ENCODE measurements at places on chromosomes 12 and 14.
A peak's percentile ranks its signal among the peaks of the same experiment; 100 is the strongest.

GRCh38 chr14:81396113-81396512 is 4.0 kb downstream of the STON2 start:
- no peak for DNase-seq

- no peak for DNase-seq
These were observed 352.7 kb downstream of the KCNH5 start for GRCh38 chr14:62692490-62693106.

DNA sequence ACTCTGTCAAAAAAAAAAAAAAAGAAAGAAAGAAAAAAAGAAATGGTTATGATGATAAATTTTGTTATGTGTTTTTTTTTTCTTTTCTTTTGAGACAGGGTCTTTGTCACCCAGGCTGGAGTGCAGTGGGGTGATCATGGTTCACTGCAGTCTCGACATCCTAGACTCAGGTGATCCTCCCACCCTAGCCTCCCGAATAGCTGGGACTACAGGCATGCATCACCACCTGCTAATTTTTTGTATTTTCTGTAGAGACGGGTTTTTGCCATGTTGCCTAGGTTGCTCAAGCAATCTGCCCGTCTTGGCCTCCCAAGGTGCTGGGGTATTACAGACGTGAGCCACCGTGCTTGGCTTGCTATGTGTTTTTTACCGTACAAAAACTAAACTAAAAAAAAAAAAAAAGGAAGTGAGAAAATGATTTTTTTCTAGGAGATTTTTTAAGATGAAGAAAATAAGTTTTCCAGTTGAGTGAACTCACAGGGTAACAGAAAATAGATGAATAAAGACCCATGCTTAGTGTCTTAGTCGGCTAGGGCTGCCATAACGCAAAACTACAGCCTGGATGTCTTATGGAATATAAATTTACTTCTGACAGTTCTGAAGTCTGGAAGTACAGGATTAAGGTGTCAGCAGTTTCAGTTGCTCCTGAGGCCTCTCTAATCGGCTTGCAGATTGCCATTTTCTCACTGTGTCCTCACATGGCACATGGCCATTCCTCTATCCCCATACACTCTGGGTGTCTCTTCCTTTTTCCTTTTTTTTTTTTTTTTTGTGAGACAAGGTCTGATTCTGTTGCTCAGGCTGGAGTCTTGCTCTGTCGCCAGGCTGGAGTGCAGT is 13.2 kb upstream of the APOF start:
- no peak for DNase-seq

- DNase-seq: no peak
These were observed 17.6 kb downstream of the PHLDA1 start for GRCh38 chr12:76014007-76014406.

DNA sequence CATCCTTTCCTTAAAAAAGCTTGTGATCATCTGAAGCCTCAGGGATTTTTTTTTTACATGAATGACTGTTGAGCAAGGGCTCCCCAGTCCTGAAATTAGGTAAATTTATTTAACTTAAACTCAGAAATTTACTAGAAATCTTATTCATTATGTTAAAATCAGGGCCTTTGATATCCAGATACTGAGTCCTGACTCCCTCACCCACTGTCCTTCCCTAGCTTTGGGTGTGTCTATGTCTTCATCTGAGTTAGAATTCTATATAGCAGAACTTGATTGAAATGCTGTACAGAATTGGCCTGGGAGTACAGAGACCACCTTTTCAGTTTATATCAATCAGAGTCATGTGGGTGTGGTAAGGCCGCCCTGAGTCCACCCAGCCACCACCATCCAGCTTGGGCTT is 260.0 kb downstream of the CACNA1C start:
- no peak for DNase-seq

GRCh38 chr12:2260441-2260840 is 207.7 kb downstream of the CACNA1C start:
- DNase-seq: no peak

DNA sequence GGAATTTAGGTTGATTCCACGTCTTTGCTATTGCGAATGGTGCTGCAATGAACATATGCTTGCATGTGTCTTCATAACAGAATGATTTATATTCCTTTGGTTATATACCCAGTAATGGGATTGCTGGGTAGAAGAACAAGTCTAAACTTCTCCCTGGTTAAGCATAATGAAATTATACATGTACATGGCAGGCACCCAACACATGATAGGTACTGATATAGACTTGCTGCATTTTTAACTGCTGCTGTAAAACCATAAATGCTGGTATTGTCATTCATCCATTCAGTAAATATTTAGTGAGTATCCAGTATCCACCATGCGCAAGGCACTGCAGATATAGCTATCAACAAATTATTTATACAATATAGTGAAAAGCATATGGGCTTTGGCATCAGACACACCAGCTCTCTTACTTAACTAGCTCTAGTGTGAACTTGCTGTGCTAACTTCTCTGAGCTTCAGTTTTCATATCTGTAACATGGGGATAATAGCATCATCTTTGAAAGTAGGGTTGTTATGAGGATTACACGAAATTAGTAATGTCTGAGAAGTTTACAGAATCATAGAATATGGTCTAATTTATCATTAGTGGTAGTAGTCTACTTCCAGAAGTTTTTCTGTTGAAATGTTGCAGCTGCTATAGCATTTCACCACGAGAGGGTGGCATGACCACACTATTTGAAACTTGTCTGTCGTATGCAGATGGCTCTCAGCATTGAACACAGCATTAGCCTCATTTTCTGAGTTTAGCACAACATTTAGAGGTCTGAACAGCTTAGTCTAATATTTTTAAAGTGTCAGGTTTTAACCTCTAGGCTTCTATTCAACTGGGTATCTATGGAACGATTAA is 32.0 kb upstream of the SEL1L start:
- DNase-seq: peak; percentile 8

GRCh38 chr12:21992823-21993222 is 51.6 kb upstream of the ABCC9 start:
- DNase-seq: no peak

- DNase-seq: no peak
These were observed 287.8 kb downstream of the BCL11B start for GRCh38 chr14:98984027-98984718.

GRCh38 chr12:42283739-42284138 is 42.2 kb downstream of the ZCRB1 start:
- DNase-seq: no peak

- no peak for DNase-seq
These were observed 473.1 kb downstream of the VRK1 start for GRCh38 chr14:97270308-97270707.

GRCh38 chr14:94394025-94394493 is 5.7 kb upstream of the SERPINA1 start:
- DNase-seq: no peak

GRCh38 chr12:48078901-48079300 is 27.0 kb downstream of the SENP1 start:
- DNase-seq: no peak

DNA sequence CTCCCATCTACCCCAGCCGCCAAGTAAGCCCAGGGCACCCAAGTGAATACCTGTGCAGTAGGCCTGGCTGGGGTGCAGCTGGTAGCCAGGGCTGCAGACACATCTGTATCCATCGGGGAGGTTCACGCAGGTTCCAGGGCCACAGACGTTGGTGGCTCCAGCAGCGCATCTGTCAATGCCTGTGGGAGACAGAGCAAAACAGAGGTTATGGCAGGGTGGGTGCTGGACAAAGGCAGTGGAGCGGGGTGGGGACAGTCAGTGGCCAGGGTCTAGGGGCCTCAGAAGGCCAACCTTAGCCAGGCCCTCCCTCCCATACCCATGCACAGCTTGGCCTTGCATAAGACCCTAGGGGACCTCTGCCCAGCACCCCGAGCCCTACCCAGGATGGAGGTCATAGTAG is 29.2 kb downstream of the ISCA2 start:
- DNase-seq: no peak

DNA sequence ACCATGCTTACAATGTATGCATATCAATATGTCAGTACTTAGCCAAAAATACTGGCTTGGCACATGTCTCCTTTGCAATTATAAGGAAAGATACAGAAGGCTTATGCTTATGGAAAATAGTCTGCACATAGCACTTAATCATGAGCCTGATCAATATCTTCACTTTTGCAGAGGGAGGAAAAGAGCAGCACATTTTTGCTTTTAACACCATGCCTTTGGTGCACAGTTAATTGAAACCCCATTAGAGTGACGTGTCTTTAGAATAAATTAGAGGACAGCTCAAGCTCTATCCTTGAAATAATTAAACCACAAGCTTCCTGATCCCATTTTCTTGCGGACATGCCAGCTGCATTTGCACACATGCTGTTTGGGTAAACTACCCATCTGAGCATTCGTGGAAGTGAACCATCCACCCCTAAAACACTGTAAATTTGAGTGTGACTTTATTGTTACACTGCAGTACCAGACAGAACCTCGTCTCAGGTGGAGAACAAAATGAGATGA is 839.9 kb upstream of the MGAT4C start:
- DNase-seq: no peak

DNA sequence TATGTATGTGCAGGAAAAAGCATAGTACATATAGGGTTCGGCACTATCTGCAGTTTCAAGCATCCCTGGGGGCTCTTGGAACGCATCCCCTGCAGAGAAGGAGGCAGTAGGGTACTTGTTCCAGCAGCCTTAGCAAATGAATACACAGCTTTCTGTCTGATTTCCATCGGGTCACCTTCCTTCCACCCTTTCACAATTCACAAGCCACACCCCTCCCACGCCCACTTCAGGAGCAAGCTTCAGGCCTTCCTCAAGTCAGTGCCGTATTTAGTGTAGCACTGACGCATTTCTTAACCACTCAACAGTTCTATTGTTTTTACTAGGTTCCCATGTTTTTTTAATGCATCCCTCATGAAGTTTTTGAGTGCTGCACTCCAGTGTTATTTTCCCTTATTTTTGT is 64.2 kb downstream of the CLMN start:
- DNase-seq: no peak

- DNase-seq: no peak
These were observed 592 bp upstream of the USP15 start for GRCh38 chr12:62259631-62259992.

DNA sequence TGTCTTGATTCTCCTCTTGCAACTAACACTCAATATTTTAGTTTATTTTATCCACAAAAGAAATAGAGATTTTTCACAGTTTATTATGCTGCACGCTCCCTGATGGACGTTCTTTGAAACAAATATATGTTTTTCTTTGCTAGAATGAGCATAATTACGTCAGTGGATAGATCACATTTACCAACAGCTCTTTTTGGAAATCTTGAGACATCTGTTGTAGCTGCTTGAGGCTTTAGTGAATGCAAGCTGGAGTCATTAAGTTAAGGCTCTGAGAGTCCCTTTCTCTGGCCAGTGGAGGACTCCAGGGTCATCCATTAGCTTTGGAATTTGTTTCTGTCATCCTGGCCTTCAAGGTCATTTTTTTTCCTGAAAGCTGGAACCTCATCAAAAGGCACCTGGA is 405.6 kb upstream of the TMEM132C start:
- DNase-seq: no peak

- DNase-seq: no peak
These were observed 157.5 kb upstream of the ATF7IP start for GRCh38 chr12:14207905-14208551.

GRCh38 chr12:99002731-99003130 is 357.6 kb downstream of the APAF1 start:
- no peak for DNase-seq

GRCh38 chr12:69419701-69420100 is 50.5 kb upstream of the FRS2 start:
- DNase-seq: no peak

DNA sequence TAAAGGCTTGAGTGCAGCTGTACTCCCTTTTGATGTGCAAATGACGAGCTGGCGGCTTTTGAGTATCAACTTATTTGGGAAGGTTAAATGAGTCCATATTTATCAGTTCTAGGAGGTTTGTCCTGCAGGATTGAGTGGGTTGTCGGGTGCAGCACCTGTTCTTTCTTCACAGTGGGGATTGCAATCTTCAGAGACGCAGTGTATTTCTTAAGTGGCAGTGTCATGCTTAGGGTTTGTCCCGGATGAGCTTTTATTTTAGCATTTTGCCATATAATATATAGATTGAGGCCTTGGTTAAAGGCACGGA is 1.2 kb downstream of the FUT8 start:
- no peak for DNase-seq

DNA sequence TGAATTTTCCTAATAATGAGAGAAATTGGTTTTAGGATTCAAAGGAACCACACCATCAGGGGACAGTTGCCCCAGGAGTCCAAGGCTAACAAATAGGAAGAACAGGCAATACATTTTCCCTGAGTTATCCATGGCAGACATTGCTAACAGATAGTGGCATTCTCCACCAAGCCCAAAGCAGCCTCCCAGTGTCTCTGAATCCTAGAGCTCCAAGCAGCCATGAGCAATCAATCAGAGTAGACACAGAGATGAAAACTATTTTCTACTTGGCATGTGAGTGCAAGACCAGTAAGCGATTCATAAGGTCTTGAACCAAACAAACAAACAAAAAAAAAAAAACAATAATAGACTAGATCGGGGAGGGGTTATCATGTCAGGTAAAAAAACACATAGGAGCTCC is 515.7 kb downstream of the MED13L start:
- no peak for DNase-seq

GRCh38 chr14:99769123-99769522 is 24.1 kb upstream of the EML1 start:
- DNase-seq: no peak

DNA sequence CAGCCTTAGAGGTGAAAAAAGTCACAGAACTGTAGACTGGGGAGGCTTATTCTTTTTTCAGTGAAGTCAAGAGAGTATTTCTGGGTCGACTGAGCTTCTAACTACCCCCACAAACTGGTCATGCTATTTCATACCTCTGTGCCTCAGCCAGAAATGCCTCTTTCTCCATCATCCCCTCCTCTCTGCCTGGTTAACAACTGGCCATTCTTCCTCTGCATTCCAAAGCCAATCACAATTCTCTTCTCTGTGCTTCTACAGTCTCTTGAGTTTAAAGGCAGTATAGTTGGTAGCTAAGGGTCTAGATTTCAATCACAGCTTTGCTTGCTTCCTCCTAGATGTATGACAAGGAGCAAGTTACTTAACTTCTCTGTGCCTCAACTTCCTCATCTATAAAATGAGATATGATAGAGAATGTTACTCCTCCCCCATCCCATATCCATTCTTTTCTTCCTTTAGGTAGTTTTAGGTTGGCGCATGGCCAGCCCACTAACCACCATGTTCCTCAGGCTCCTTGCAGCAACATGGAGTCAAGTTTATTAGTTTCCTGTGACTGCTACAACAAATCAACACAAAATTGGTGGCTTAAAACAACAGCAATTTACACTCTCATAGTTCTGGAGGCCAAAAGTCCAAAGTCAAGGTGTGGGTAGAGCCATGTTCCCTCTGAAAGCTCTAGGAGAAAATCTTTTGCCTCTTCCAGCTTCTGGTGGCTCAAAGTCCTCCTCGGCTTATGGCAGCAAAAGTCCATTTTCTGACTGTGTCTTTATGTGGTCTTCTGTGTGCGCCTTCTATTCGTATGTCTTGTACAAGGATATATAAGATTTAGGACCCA is 62.5 kb downstream of the ITPR2 start:
- no peak for DNase-seq

- DNase-seq: no peak
These were observed 4.5 kb downstream of the CD69 start for GRCh38 chr12:9756170-9756569.

GRCh38 chr12:62865937-62866336 is 69.0 kb downstream of the PPM1H start:
- no peak for DNase-seq
